ENCODE measurements at places on chromosomes 13 and 19.

DNA sequence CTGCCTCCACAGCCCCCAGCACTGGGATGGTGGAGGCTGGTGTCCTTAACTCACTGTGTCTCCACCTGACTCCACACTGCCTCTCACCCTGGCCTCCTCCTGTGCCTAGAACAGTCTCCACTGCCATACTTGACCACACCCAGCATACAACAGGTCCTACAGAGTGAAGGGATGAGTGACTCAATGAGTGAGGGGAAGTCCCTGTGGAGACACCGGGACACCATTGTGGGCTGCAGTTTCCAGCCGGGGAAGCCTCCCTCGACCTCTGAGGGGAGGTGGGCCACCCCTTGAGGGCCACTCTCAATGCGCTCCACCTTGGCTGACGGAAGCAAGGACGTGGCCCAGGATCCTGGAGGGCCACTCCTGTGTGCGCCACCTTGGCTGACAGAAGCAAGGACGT, 2.8 kb upstream of the ZNF135 start:
- no peak for DNase-seq

- no peak for DNase-seq
Observed at GRCh38 chr19:54462655-54463530, 685 bp downstream of the LENG9 start.

GRCh38 chr19:51339313-51339686, 2.6 kb downstream of the VSIG10L start:
- DNase-seq = no peak

- DNase-seq = no peak
Observed at GRCh38 chr13:59677966-59678814, 485.5 kb downstream of the DIAPH3 start.

DNA sequence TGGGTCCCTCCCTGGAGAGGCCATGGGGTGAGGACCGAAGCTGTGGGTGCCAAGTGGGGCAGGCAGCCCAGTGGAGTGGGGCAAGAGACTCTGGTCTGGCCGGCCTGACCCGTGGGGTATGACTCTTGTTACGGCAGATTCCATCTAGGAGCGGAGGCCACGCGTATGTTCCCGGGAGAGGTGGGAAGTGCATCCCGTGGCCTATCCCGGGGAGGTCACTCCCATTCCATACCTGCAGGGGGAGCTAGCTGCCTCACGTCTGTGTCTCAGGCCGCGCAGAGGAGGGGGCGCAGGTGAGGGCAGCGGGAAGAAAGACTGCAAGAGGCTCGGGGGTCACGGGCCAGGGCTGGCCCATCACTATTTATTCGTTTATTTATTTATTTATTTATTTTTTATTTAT, 4.9 kb downstream of the CSNK1G2 start:
- no peak for DNase-seq

- no peak for DNase-seq
Observed at GRCh38 chr13:98664047-98664446, 87.1 kb upstream of the STK24 start.

GRCh38 chr19:41323430-41324125, 13.6 kb downstream of the CCDC97 start:
- no peak for DNase-seq

DNA sequence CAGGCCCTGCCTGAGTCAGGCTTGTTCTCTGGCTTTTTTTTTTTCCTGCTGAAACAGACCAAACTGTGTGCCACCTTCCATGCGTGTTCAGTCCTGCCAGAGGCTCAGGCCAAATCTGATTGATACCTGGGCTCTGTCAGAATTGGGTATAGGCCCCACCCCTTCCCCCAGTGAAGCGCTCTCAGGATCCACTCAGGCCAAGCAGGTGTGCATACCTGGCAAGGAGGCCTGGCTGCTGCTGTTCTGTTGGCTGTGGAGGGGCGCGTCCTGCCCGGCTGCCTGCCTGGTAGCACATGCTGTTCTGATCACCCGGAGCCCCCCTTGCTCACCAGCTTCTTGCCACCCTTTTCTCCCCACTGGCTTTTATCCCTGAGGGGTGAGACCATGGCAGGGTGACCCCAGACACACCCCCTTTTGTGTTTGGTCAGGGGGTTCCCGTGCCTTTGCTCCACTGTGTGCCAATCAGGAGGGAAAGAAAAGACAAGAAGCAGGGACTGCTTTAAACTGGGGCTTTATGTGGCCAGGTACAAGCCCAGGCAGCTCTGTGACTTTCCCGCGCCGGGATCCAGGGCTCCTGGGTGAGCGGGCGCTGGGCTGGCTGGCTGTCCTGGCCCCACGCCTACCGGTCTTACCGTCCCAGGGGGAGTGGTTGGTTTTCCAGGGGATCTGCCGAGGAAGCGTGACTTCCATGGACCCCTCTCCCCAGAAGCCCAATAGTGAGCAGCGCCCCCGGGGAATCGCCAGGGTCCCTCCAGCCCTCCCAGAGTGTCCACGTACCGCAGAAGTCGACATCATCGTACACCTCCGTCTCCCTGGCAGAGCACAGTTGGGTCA, 12.7 kb downstream of the PRAM1 start:
- DNase-seq = no peak

- no peak for DNase-seq
Observed at GRCh38 chr13:99636728-99637353, 135.6 kb downstream of the TM9SF2 start.

DNA sequence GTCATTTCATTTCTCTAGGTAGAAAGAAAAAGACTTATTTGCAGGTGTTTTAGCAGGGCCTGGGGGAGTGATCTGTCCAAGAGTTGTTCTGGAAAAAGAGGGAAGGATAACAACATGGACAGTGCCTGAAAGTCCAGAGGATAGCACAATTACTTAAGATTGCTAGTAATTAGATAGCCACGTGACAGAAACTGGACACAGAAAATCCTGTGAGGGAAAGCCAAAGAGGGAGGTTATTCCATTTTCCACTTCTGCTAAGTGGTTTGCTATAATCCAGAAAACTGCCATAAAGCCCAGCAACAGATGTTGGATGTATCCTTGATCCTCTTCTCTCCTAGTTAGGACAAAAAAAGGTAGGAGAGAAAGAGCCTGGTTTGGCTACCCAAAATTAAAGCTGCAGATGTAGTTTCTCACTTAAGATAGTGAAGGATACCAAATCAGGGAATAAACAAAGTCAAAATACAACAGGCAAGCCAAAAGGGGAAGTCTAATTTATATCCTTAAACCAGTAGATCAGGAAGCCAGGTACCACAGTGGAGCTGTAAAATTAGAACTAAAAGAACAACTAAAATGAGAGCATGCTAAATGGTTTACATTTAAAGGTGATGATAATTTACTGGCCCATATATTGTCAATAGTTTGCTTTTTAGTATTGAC, 140.2 kb downstream of the VWA8 start:
- no peak for DNase-seq

DNA sequence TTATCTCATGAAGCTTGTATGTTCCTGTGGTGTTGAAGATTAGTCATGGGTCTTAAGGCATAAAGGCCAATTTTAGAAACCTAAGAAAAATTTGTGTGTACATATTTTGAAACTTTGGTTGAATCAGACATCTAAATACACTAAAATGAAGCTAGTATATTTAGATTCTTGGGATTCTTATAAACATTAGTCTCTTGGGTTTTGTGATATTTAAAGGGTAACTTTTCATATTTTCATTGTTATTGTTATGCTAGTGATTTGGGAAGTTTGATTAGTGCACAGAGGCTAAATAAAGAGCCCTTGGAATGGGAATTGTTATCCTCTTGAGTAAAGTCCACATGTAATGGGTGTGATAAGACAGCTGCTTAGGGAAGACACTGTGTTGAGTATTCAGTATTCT, 24.5 kb downstream of the UBA2 start:
- DNase-seq = no peak

GRCh38 chr19:3821156-3821555, 35.0 kb upstream of the MATK start:
- no peak for DNase-seq
